ENCODE measurements at places on chromosomes 2 and 18. TPM values are rescaled to one million over a fixed set of nuclear protein-coding genes. Genes with fewer than 3 reads are reported as not detected.

Gene RPRM
- total RNA-seq, result not detected

Gene KLHL41
- 0.14 TPM for total RNA-seq

DNA sequence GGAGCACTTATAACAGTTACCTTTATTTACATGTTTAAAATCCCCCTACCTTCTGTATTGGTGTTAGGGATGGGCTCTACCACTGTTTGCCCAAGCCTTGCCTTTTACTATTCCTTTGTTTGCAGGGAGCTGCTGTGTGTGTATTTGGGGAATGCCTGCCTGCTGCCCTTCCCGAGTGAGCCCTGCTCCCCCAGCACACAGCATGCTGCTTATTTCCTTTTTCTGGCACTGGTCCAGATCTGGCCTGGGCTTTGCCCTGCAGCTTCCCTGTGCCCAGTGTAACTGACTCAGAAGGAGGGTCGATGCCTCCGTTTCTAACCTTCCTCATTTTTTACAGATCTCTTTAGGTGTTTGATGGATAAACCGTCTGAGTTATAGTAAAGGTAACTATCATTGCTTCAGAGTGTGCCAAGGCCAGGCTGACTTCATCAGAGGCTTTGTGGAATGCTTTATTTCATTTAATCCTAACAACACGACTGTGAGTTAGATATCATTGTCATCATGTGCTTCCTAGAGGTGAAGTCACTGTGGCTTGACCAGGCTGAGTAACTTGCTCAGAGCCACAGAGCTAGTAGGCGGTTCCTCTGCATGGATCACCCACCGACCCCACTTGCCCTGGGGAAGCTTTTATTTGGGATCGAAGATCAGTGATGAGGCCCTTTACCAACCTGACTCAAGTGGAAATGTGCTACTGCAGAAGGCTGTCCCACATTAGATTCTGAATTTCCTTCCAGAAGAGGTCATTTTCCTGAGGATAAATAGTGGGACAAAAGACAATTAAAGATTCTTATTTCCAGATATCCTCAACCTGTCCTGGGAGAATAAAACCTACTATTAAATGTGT, 238.8 kb downstream of the ZNF407 start:
- no peaks in the 10 kb centered on the region for H3K27me3 ChIP-seq
- no peak overlapping the region for H3K4me3 ChIP-seq
- no peak overlapping the region for H3K27ac ChIP-seq
- H3K36me3 ChIP-seq, result peaks cover 17% of the 10 kb centered on the region

Gene STPG4
- total RNA-seq, result not detected

DNA sequence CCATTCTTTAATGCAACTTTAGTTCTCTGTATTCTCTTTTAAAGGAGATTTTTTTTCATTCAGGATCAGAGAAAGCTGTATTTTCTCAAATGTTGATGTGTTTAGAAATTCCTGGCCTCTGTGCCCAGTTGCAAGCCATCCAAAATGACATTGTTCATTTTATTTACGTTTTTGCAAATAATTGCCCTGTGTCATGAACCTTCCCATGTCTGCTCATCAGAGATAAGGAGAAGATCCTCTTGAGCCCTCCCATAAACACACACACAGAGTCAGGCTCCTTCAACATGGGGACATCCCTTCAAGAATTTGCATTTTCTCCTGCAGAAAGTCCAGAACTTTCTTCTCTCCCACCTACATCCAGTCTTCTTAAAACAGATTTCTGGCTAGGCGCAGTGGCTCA, 258.8 kb downstream of the GBX2 start:
- H3K27me3 ChIP-seq, result peaks cover 24% of the 10 kb centered on the region
- H3K4me3 ChIP-seq, result no peak overlapping the region
- DNase-seq, result no peak

Data from activated naive CD8-positive, alpha-beta T cell treated with anti-CD3 and anti-CD28 coated beads for 36 hours (primary cell).